CD4-positive, alpha-beta T cell treated with Interleukin-1 beta for 1 hour (primary cell): ENCODE measurements at places on chromosomes 4 and X.
A peak's percentile ranks its signal among the peaks of the same experiment; 100 is the strongest.

DNA sequence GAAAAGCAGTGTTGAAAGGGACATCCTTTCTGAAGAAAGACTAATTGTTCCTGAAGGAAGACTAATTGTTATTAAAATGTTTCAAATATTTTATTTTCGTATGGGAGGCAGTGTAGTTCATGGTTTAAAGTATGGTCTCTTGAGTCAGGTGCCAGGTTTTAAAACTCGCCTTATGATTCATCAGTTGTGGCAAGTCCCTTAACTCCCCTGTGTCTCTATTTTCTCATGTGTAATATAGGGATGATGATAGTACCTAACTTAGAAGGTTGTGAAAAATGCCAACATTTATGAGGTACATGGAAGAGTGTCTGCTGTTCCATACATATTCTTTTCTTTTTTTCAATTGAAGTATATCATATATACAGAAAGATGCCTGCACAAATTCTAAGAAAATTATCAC is 414.2 kb upstream of the DIPK2B start:
- DNase-seq, result no peak

DNA sequence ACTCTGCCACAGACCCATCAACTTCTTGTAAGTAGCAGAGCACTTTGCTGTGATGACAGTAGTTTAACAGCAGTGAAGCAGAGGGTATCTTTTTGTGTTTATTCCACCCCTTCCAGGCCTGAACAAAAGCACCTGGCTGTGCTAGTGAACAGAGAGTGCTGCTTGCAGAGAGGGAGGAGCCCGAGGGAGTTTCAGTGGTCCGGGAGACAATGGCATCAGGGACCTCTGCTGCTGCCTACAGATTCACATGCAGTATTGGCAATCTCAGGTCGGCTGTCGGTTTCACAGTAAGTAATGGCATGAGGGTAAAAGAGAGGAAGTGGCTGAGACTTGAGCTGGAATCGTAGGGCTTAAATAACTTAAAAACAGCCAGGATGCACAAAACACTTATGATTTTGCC is 755.8 kb downstream of the RPA4 start:
- no peak for DNase-seq

DNA sequence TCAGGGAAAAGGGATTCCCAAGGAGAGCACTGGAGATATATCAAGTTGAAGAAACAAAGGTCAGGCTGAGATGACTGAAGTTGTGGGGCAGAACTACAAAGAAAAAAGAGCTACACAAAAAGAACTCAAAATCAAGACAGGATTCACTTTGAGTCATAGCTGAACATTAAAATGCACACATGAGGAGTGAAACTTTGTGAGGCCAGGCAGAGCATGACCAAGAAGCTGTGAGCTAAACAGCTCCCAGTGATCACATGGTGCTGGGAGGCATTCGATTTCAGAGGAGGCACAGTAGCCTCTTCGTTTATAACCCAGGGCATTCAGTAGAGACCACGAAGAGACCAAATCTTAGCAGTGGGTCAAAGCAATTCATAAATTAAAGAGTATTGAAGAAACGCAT is 145.3 kb downstream of the ATRX start:
- DNase-seq, result no peak

DNA sequence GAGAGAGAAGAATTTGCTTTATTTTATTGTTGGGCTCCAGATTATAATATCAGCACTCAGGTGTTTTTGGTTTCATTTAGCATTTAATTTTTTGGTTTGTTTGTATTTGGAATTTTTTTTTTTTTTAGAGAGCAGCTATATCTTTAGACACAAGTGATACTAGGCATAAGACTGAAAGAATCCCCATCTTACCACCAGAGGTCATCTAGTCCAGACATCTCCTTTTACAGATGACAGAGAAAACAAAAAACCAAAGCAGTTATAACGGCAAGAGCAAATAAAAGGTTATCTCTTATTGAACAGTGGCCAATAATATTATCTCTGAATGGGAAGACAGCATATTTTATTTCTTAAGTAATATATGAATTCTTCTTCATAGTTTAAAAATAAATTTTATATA is 22.8 kb downstream of the USP38 start:
- DNase-seq, result no peak

GRCh38 chr4:67933755-67934154 is 29.5 kb downstream of the TMPRSS11A start:
- no peak for DNase-seq

GRCh38 chrX:124028182-124028581 is 66.7 kb downstream of the STAG2 start:
- DNase-seq, result no peak

- no peak for DNase-seq
These were observed 391.5 kb upstream of the IGFBP7 start for GRCh38 chr4:57501720-57502119.

DNA sequence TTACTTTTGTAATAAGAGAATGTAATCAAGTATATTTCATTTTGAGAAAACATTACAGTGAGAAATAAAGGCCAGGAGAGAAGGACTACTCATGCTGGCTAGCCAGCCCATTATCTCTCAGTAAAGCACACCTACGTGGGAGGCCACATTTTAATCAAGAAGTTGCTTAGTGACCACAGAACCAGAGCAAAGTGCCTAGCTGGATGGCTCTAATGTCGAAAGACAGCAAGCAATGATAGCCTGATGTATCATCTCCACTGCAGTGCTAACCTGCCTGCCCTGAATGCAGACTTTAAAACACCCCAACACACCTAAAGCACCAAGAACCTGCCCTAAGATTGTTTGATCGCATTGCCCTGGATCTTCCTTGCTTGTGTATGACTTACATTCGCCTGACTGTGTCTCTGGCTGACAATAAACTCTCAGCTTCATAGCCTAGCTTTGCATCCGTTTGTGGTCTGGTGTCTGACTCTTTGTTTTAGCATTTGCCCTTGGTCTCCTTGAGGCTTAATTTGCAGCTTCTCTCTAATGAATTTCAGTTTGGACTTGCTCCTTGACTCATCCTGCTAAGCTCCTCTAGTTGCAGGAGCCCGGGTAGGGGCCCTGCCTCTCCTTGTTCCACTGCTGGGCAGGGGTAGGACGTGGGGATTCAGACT is 31.4 kb upstream of the SOWAHD start:
- DNase-seq, result peak; percentile 13

GRCh38 chr4:110071466-110071865 is 126.9 kb downstream of the ELOVL6 start:
- no peak for DNase-seq

DNA sequence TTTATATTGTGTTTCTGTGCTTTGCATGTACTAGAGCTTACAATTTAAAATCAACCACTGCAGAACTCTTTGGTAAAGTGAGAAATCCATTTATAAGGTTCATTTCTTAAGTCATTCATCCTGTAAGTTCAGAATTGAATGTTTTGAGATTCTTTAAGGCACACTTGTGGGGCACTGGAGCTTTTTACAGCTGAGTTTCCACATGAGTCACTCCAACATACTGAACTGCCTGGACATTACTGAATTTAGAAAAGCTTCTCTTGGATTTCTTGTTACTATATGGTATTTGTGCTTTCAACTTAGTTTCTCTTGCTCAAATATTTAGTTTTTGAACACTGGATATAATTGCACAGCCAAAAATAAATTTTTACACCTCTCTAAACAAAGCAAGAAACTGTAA is 226.3 kb downstream of the PACRGL start:
- DNase-seq, result no peak

GRCh38 chrX:140504371-140505324 is at the start of gene SOX3:
TSS of gene SOX3 (minus strand) at chrX:140505069. CDS start at chrX:140505060, 9 bp downstream.
- no peak for DNase-seq

DNA sequence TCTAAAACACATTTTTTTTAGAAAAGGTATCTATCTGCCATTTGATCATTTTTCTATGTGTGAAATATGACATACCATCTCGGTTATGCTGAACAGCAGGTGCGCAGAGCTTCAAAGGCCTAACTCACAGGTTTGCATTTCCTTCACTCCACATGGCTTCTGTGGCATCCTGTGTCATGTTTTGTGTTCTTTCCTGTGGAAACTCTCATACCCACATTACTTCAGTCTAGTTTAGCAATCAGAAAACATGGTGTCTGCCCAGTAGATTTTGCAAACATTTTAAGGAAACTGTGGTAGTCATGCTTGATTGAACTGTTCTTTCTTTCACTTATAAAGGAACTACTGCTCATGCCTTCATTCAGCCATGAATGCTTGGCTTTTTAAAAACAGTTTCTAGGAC is 11.3 kb upstream of the ARAP2 start:
- DNase-seq, result peak; percentile 81

GRCh38 chr4:32477518-32477917 is 1757.3 kb downstream of the PCDH7 start:
- DNase-seq, result no peak

DNA sequence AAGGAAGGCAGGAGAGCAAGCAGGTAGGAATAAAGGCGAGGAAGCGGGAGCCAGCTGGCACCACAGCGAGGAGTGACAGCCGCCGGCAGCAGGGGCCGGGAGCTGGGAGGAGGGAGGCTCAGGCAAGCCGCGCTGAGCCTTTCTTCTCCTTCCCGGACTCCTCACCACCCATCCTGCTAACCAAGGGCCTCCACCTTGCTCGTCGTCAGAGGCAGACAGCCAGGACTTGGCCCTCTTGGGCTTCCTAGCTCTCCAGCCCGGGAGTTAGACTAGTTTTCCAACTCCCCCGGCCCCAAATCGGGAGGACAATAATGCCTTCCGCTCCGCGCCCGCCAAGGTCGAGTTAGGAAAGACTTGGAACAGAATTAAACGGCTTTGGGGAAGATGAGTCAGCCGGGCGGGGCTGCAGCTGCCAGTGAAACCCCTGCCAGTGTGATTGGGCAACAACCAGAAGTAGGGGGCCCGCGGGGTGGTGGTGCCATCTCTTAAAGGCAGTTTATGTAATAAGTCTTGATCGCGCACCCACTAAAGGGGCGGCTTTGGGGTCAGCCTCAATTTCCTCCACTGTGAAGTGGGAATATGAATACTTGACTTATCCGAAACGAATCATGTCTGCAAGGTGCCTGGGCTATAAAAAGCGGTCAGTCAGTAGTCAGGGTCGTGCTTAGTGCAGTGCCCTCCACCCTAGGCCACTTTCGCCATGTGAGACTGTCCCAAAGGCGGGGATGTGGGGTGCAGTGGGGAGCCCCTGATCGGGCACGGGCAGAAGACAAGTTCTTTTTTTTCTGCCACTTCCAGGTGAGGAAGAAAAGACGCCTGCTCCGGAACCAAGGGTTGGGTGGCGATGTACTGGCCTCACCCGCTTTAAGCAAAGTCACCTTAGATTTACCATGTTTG is 6.7 kb upstream of the HSD17B10 start:
- DNase-seq, result no peak

DNA sequence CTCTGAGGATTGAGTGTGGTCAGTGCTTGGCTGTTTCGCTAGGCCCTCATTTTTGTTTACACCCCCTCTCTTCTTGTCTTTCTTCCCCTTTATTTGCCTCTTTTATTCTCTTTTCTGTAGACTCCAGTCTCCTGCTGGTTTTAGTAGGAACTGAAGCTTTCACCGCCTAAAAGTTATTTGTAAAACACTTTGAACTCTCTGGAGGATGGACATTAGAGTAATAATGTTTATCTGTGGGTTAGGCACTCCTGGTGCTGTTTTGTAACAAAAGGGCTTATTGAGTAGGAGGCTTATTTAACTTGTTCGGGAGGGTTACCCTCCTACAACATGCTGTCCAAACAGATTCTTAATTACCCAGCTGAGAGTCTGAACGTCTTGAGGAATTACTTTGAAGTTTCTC is 1.6 kb upstream of the ARHGAP10 start:
- DNase-seq, result no peak

DNA sequence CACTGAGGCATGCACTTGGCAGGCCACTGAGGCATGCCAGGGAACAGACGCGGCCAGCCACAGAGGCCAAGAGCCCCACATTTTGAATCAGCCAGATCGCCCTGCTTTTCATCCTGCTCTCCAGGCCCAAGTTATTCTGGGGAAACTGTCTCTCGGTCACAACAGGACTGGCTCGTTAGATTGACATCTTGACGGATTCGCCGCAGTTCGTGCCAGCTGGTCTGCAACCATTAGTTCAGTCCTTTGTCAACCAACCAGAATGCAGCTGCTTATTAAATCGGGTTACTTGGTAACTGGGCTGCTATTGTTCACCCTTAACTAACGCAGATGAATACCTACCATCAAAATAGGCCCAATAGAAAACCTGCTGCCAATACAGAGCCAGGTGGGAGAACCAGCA is 16.7 kb downstream of the CLDN34 start:
- no peak for DNase-seq

- no peak for DNase-seq
These were observed 130.9 kb downstream of the RNF150 start for GRCh38 chr4:141002323-141002805.

- no peak for DNase-seq
These were observed 721.8 kb downstream of the ADGRL3 start for GRCh38 chr4:61921920-61922319.

DNA sequence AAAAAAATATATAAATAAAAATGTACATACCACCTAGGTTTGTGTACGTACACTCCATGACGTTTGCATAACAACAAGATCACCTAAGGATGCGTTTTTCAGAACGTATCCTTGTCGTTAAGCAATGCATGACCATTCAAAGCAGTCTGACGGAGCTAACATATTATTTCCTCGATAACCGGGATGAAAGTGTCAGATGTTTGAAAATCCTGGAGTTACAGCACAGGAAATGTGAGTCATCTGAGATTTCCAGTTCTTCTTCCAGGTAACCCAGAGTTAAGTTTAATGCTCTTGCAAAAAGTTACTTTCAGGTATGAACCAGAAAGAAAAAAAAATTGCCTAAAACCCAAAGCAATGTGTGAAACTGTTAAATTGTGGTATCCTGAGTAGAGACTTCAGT is 107.9 kb downstream of the LDB2 start:
- no peak for DNase-seq

DNA sequence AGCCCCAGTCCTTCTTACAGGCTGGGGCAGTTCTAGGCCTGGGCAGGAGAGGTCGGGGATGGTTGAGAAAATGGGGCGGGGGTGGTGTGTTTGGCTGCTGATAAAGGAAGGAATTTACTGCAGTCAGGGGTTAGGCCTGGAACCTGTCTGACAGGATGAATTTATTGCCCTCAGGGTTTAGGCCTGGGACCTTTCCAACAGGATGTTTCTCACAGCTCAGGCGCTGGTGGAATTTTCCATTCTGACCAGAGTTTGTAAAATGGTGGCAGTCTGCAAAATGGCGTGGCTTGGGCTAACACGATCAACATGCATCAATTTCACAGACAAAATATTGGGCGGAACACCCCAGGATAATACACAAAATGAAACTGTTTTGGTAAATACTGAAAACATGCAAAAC is 83.5 kb upstream of the SPIN4 start:
- no peak for DNase-seq
